ENCODE measurements at places on chromosomes 12 and 14. TPM values are rescaled to one million over a fixed set of nuclear protein-coding genes. Genes with fewer than 3 reads are reported as not detected.

The SOX5 gene
- not detected for total RNA-seq

The SSTR1 gene
- total RNA-seq = 0.07 TPM

The ZNF891 gene
- 0.10 TPM for total RNA-seq

The WASHC4 gene
- 28.3 TPM for total RNA-seq

The SOAT2 gene
- not detected for total RNA-seq
